ENCODE measurements at places on chromosomes 1 and 21.

DNA sequence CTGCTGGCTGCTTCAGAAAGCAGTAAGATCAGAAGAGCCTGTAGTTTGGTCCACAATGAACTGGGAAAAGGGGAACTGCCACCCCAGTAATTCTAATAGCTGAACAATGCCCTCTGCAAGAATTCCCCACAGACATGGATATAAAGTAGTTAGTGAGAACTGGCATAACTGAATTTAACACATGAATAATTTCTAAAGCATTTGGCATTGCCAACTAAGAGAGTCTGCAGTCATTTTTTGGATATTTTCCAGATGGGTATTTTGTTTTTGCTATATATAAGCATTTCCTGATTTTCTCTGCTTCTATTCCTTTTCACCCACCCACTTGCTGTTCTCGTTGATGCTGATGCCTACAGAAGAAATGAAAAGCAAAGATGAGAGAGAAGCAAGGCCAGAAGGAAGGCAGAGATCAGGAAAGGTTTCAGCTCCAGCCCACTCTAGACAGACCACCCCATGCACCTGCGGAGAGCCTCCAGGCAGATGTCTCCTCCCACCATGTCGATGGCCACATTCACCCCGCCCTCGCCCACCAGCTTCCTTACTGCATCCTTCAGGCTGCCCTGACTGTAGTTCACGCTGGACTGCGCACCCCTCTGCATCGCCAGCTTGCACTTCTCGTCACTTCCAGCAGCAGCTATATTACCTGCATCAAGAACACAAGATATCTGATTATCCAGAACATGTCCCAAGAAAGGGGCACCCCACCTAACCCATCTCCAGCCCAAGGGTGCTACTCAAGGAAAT lies 55.9 kb upstream of the SEC16B start:
- DNase-seq: no peak

GRCh38 chr1:31860581-31860980 lies 44.8 kb upstream of the SPOCD1 start:
- no peak for DNase-seq

DNA sequence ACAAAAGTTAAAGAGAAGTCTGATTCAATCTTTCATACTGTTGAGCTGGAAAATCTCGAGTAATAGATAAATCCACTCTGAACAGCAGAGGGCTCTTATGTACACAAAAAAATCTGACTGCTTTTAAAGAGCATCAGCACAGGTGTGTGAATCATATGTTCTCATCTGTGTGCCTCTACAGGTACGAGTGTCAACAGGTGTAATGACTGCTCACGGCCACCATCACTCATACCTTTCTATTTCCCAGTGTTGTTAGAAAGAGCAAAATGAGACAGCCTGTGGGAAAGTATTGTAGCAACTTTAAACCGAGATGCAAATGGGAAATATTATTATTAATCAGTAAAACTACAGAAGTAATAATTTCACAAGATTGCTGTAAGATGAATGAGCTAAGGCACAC lies 49.0 kb upstream of the SCAF4 start:
- DNase-seq: no peak

- no peak for DNase-seq
Measured at GRCh38 chr21:39153842-39154241, 29.4 kb downstream of the PSMG1 start.

GRCh38 chr1:7267493-7267892 lies 482.2 kb downstream of the CAMTA1 start:
- no peak for DNase-seq

GRCh38 chr1:192739476-192740184 lies 69.2 kb upstream of the RGS2 start:
- no peak for DNase-seq

- DNase-seq: no peak
Measured at GRCh38 chr1:45230537-45230936, 24.1 kb upstream of the ZSWIM5 start.

DNA sequence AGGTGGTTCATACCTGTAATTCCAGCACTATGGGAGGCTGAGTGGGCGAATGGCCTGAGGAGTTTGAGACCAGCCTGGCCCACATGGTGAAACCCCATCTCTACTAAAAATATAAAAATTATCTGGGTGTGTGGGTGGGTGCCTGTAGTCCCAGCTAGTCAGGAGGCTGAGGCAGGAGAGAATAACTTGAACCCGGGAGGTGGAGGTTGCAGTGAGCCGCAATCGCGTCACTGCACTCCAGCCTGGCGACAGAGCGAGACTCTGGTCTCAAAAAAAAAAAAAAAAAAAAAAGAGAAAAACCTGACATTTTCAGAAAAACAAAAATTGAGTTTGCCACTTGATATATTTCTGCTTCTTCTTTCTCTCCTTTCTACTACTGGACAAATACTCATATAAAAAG lies 24.3 kb downstream of the CA6 start:
- no peak for DNase-seq

GRCh38 chr21:37435711-37436110 lies 69.1 kb downstream of the DYRK1A start:
- no peak for DNase-seq

DNA sequence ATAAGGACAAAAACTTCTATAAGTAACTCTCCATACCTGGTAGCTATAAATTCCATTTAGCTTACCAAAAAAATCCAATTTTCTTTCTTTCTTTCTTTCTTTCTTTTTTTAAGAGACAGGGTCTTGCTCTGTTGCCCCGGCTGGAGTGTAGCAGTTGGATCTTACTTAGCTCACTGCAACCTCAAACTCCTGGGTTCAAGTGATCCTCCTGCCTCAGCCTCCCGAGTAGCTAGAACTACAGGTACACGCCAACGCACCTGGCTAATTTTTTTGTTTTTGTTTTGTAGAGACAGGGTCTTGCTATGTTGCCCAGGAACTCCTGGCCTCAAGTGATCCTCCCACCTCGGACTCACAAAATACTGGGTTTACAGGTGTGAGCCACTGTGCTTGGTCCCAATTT lies 75.5 kb downstream of the EPS15 start:
- DNase-seq: no peak

- no peak for DNase-seq
Measured at GRCh38 chr1:180680558-180681144, 48.8 kb downstream of the XPR1 start.

DNA sequence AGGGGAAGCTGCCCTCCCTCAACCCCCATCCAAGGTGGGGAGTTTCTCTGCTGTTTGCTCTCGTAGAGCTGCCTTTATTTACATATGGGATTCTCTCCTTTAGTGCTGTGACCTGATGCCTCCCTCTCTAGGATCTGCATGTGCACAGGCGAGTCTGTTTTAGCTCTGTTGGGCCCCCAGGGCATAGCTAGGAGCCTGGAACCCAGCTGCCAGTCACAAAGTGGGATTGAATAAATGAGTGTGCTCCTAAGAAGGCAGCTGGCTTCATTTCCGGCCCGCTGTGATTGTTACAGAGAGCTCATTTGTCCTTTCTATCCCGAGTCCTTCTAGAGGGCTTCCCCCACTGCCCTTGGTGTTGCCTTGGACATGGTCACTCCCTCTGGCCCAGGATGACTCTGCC lies 176.6 kb downstream of the GRIK3 start:
- DNase-seq: no peak

DNA sequence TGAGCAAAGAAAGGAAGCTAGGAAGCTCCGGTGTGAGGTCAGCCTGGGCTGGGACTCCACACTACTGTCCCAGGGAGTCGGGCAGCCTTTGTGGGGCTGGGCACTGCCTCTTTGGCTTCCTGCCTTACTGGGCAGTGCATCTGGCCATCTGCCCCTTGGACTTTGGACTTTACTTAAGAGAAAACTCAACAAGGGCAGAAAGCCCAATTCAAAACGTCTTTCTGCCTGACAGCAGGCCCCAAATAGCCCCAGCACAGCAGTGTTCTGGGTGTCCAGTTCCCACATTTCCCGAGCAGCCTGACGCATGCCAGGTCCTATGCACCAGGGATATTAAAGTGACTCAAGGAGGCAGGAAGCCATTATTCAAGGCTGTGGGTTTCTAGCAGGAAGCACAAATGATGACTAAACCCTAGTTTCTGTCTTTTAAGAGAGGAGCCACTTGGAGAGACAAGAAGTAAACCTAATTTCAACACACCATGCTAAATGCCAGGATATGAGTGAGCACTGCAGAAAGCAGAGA lies 37.9 kb upstream of the EDEM3 start:
- no peak for DNase-seq

DNA sequence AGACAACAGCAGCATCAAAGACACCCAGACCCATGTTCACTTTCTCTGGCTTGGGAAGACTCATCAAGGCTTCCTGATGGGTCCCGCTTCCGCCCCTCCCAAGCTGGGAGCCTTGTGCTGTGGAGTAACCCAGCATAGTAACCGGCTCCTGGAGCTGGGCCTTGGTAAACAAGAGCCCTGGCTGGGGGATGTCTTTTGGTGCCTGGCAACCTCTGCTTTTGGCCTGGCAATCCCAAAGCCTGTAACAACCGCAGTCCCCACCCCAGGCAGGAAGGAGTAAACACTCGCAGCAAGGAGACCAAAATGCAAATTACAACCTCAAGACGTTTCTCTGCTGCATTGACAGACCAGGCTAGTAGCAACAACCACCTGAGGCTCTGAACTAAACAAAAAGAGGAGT lies 16.9 kb upstream of the THRAP3 start:
- no peak for DNase-seq

- DNase-seq: no peak
Measured at GRCh38 chr1:234735476-234735875, 125.5 kb upstream of the IRF2BP2 start.

DNA sequence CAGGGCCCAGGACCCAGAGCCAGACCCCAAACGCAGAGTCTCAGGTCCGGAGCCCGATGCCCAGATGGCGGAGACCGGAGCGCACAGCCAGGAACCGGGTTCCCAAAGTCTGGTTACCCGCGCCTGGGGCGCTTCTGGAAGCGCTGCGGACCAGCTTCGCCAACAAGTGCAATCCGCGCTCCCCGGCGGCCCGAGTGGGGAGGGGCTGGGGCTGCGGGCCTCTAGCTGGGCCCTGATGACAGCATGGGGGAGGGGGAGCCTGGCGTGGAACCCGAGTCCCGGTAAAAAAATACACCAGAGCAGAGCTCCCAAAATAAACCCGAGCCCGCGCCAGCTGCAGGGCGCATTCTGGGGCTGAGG lies 494 bp downstream of the NT5C1A start:
- DNase-seq: no peak

GRCh38 chr1:6011946-6012258 lies 19.7 kb upstream of the NPHP4 start:
- no peak for DNase-seq

GRCh38 chr1:55500601-55501000 lies 285.4 kb upstream of the USP24 start:
- no peak for DNase-seq

GRCh38 chr1:6857831-6858230 lies 72.6 kb downstream of the CAMTA1 start:
- no peak for DNase-seq

GRCh38 chr1:24584171-24584647 lies 28.3 kb downstream of the NCMAP start:
- no peak for DNase-seq

DNA sequence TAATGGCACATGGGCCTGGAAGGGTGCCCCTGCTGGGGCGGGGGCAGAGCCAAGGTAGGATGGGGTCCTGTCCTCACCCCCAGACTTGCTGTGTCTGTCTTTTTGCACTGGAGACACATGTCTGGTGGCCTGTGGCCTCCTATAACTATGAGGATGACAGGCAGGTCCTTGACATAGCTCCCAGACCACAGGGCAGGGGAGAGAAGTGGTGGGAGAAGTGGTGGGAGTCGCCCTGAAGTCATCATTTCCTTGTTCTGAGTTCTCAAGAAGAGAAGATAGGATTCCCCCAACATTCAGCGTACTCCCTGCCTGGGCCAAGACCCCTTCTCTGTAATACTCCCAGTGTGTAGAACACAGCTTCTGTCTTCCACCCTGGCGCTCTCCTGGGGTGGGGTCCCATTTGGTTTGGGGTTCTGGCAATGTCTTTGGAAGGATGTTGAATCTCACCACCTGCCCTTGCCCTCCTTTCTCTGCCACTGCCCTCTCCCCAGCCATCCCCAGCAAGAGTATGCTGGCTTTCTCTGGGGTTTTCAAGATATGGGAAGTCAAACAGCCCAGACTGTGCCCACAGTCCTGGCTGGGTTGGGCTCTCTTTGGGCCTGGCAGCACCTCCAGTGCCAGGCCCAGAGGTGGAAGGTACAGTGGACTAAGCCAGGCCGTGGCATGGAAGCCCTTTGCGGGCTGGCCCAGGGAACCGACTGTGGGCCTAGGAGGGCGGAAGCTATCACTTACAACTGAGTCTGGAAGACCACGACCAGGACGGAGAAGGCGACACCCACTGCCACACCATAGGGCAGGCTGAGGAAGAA lies 19.4 kb downstream of the SLC26A9 start:
- no peak for DNase-seq

- no peak for DNase-seq
Measured at GRCh38 chr1:67135354-67135753, 584 bp upstream of the C1orf141 start.

- no peak for DNase-seq
Measured at GRCh38 chr1:46790446-46791101, 8.3 kb upstream of the CYP4B1 start.

- DNase-seq: no peak
Measured at GRCh38 chr1:24427545-24427862, 11.9 kb downstream of the NIPAL3 start.

- no peak for DNase-seq
Measured at GRCh38 chr1:169465281-169465680, 20.5 kb downstream of the SLC19A2 start.

GRCh38 chr1:172537366-172537765 lies 4.4 kb downstream of the SUCO start:
- no peak for DNase-seq

GRCh38 chr1:112637254-112638109 lies 17.9 kb downstream of the CAPZA1 start:
- DNase-seq: no peak

DNA sequence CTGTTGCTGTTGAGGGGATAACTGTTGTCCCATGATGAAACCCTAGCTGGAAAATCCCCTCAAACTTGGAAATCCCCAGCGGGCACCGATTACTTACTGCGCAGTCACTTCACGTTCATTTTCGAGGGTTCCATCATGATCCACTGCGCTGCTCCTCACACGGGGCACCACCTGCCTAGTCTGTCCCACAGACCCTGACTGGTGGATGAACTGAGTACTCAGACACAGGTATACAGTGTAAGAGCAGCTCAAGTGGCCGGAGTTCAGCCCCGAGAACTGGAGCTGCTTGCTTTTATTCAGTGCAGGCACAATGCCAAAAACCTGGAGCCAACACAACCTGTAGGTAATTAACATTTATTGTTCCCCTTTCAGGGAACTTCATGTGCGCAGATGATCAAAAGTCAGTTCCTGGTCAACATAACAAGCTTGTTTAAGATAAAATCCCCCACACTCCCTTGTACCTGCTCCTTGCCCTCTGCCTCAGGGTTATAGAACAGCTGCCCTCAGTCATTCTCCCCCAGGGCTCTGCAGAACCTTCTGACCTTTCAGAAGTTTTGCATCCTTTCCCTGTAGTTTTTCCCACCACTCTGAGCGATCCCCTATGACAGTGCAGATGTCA lies 46.5 kb upstream of the PRELP start:
- no peak for DNase-seq

DNA sequence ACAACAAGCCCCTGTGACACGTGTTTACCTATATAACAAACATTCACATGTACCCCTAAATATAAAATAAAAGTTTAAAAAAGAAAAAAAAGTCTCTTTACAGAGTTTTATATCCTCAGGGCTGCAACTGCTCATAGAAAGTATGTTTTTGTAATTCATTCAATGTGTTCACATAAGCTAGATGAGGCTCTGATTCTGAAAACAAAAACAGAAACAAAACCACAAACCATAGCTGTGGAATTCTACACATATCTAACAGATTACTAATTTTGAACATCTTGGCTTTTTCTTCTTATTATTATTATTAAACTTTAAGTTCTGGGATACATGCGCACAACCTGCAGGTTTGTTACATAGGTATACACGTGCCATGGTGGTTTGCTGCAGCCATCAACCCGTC lies 579.6 kb upstream of the ZRANB2 start:
- no peak for DNase-seq

Measured in activated CD4-positive, alpha-beta T cell treated with anti-CD3 and anti-CD28 coated beads for 24 hours (primary cell).